Natural killer cell treated with Interleukin-12 subunit alpha and Interleukin-12 subunit beta and Interleukin-15 and Interleukin-18, amount 100 ng/mL, for 72 hours (primary cell): ENCODE measurements at places on chromosomes 1 and 21. TPM values are rescaled to one million over a fixed set of nuclear protein-coding genes. Genes with fewer than 3 reads are reported as not detected.

GRCh38 chr1:206843626-206844025, 21.8 kb upstream of the IL20 start:
- H3K27me3 ChIP-seq: peaks cover 9% of the 10 kb centered on the region
- no peak overlapping the region for H3K27ac ChIP-seq
- DNase-seq: no peak
- no peaks in the 10 kb centered on the region for H3K4me1 ChIP-seq

PRDM15 gene
- 22.1 TPM for total RNA-seq

HCRTR1 gene
- not detected for total RNA-seq

DNA sequence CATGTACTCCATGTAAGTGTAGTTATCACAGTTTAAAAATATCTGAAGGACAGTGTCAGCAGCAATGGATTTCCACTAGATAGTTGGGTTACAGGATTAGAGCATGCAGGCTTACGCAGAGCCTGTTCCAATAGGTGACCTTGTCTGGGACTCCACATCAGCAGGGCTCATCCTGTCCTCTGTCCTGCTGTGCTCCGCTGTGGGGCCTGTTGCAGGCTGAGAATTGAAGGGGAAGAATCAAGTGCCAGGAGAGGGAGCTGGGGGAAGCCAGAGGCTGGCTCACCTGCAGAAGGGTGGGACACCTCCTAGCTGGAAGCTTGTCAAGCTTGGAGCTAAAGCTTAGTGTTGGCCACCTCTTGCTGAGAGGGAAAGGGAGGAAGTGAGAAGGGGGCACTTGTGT, 62.8 kb downstream of the XCL2 start:
- H3K27me3 ChIP-seq: no peaks in the 10 kb centered on the region
- H3K36me3 ChIP-seq: peaks cover under 1% of the 10 kb centered on the region
- no peak for DNase-seq
- H3K4me3 ChIP-seq: no peak overlapping the region
- H3K4me1 ChIP-seq: peaks cover 55% of the 10 kb centered on the region

GRCh38 chr1:5725855-5726585, 266.2 kb downstream of the NPHP4 start:
- DNase-seq: peak; percentile 5
- H3K4me1 ChIP-seq: no peaks in the 10 kb centered on the region
- H3K4me3 ChIP-seq: no peak overlapping the region
- no peak overlapping the region for H3K27ac ChIP-seq

- no peaks in the 10 kb centered on the region for H3K27me3 ChIP-seq
- H3K27ac ChIP-seq: peak overlapping the region; percentile 16
- DNase-seq: no peak
- H3K4me1 ChIP-seq: peaks cover 12% of the 10 kb centered on the region
Observed at GRCh38 chr1:150596976-150597375, 17.6 kb upstream of the MCL1 start.

HFM1 gene
- 0.29 TPM for total RNA-seq

GRCh38 chr1:162570718-162571117, 9.2 kb downstream of the UAP1 start:
- H3K27me3 ChIP-seq: no peaks in the 10 kb centered on the region
- peaks cover 15% of the 10 kb centered on the region for H3K4me1 ChIP-seq
- no peak overlapping the region for H3K4me3 ChIP-seq
- peaks cover 25% of the 10 kb centered on the region for H3K36me3 ChIP-seq
- H3K27ac ChIP-seq: no peak overlapping the region

SPRR1A gene
- not detected for total RNA-seq

- no peaks in the 10 kb centered on the region for H3K4me1 ChIP-seq
- peaks cover 24% of the 10 kb centered on the region for H3K27me3 ChIP-seq
- no peaks in the 10 kb centered on the region for H3K36me3 ChIP-seq
- H3K4me3 ChIP-seq: no peak overlapping the region
- DNase-seq: no peak
- H3K27ac ChIP-seq: no peak overlapping the region
Observed at GRCh38 chr1:44543786-44544185, 130.5 kb downstream of the TMEM53 start.

DNA sequence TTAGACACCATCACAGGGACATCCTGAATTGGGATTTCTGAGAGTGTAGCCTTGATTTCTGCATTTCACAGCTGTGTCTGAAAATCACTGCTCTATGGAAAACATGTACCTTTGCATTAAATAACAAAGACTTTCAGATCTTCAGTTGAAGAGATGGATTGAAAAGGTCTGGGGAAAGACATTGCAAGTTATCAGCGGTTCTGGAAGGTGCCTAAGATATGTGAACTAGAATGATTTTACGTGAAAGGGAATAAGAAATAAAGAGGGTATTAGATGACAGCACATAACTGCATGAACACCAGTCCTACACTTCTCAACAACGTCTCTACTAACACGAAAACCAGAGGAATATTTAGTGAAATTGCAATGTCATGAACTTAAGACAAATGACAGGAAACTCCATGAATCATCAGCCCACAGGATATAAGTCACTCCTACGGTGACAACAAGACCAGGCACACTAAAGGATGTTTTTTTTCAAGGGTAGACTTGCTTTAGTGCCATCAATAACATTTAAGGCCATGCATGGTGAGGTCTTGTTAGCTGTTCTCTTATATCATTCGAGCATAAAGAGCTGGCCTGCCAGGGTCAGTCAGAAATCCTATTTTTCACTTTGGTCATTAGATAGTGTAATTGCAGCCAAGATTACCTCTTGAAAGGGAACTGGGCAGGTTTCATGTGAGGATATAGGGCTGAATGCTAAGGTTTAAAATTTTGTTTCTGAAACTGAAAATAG, 283.1 kb downstream of the GRIK1 start:
- peaks cover 15% of the 10 kb centered on the region for H3K36me3 ChIP-seq
- H3K27ac ChIP-seq: peak overlapping the region; percentile 34
- peaks cover 7% of the 10 kb centered on the region for H3K4me1 ChIP-seq

CLDN17 gene
- total RNA-seq: not detected

DNA sequence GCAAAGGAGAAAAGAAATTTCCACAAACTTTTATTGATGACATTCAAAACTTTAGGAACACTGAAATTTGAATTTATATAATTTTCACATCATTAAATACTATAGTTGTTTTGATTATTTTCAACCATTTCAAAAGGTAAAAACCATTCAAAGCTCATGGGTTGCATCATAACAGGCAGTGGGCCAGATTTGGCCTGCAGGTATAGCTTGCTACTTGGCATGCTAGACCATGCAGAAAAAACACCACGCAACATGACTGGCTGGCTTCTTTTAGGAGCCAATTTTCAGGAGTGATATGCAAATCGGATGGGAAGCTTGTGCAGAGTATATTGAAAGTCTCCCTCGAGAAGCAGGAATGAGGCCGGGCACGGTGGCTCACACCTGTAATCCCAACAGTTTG, 144.8 kb downstream of the GLUL start:
- H3K36me3 ChIP-seq: peaks cover 5% of the 10 kb centered on the region
- no peak overlapping the region for H3K27ac ChIP-seq
- no peak overlapping the region for H3K4me3 ChIP-seq
- H3K4me1 ChIP-seq: peaks cover 18% of the 10 kb centered on the region

GRCh38 chr1:98931128-98931835, 73.4 kb downstream of the PLPPR5 start:
- no peak overlapping the region for H3K4me3 ChIP-seq
- no peak for DNase-seq
- H3K36me3 ChIP-seq: no peaks in the 10 kb centered on the region

GRCh38 chr1:156832434-156832833, 15.8 kb upstream of the SH2D2A start:
- peaks cover 6% of the 10 kb centered on the region for H3K27me3 ChIP-seq
- no peak overlapping the region for H3K27ac ChIP-seq
- H3K4me3 ChIP-seq: no peak overlapping the region
- peaks cover 26% of the 10 kb centered on the region for H3K4me1 ChIP-seq
- no peaks in the 10 kb centered on the region for H3K36me3 ChIP-seq

GRCh38 chr1:196590012-196590708, 18.1 kb downstream of the KCNT2 start:
- H3K4me3 ChIP-seq: no peak overlapping the region
- H3K4me1 ChIP-seq: no peaks in the 10 kb centered on the region
- no peak for DNase-seq
- H3K27ac ChIP-seq: no peak overlapping the region

SLFNL1 gene
- 0.33 TPM for total RNA-seq

GRCh38 chr1:1142844-1143243, 27.0 kb upstream of the C1orf159 start:
- H3K27ac ChIP-seq: peak overlapping the region; percentile 71
- DNase-seq: no peak
- H3K27me3 ChIP-seq: no peaks in the 10 kb centered on the region
- no peak overlapping the region for H3K4me3 ChIP-seq
- no peaks in the 10 kb centered on the region for H3K36me3 ChIP-seq

GRCh38 chr1:147142886-147143285, 29.4 kb downstream of the PRKAB2 start:
- no peak for DNase-seq
- no peaks in the 10 kb centered on the region for H3K36me3 ChIP-seq
- H3K4me3 ChIP-seq: no peak overlapping the region

- peaks cover 37% of the 10 kb centered on the region for H3K27me3 ChIP-seq
- H3K36me3 ChIP-seq: no peaks in the 10 kb centered on the region
- peak; percentile 97 for DNase-seq
Observed at GRCh38 chr1:7704214-7705047, 66.7 kb upstream of the VAMP3 start.

GRCh38 chr1:220342853-220343252, 70.6 kb upstream of the RAB3GAP2 start:
- H3K27me3 ChIP-seq: peaks cover 8% of the 10 kb centered on the region
- no peaks in the 10 kb centered on the region for H3K36me3 ChIP-seq
- no peak overlapping the region for H3K4me3 ChIP-seq
- DNase-seq: no peak

LMX1A gene
- not detected for total RNA-seq

- H3K4me1 ChIP-seq: peaks cover 18% of the 10 kb centered on the region
- H3K27me3 ChIP-seq: no peaks in the 10 kb centered on the region
- DNase-seq: no peak
- H3K4me3 ChIP-seq: no peak overlapping the region
Observed at GRCh38 chr1:51768971-51769588, 109.4 kb downstream of the NRDC start.

- no peaks in the 10 kb centered on the region for H3K36me3 ChIP-seq
- H3K4me1 ChIP-seq: no peaks in the 10 kb centered on the region
- DNase-seq: no peak
- no peak overlapping the region for H3K4me3 ChIP-seq
- H3K27me3 ChIP-seq: no peaks in the 10 kb centered on the region
Observed at GRCh38 chr1:19698181-19698580, 33.5 kb downstream of the HTR6 start.

GRCh38 chr21:34674468-34674867, 5.7 kb downstream of the CLIC6 start:
- H3K27me3 ChIP-seq: peaks cover 48% of the 10 kb centered on the region
- H3K4me3 ChIP-seq: no peak overlapping the region
- DNase-seq: no peak
- H3K36me3 ChIP-seq: no peaks in the 10 kb centered on the region
- H3K4me1 ChIP-seq: no peaks in the 10 kb centered on the region

- H3K4me3 ChIP-seq: no peak overlapping the region
- H3K36me3 ChIP-seq: no peaks in the 10 kb centered on the region
- peaks cover 10% of the 10 kb centered on the region for H3K4me1 ChIP-seq
Observed at GRCh38 chr1:100769906-100770646, 50.5 kb downstream of the VCAM1 start.

DNA sequence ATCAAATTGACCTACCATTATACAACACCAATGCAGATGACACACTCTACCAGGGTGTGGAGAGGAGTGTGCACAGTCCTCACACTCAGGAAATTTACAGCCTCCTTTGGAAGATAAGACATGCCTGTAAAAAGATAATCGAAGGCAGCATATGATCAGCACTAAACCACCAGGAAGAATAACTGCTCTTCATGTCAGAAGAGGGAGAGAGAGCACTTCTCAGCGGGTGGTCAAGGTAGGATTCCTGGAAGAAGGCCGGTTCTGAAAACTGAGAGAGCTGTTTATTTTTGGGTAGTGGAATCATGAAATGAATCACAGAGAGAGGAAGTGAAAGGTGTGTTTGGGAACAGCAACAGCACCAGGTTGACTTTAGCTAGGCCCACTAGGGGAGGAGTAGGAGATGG, 14.0 kb upstream of the ZNF697 start:
- no peaks in the 10 kb centered on the region for H3K36me3 ChIP-seq
- H3K4me3 ChIP-seq: no peak overlapping the region
- H3K27me3 ChIP-seq: peaks cover 28% of the 10 kb centered on the region
- H3K27ac ChIP-seq: no peak overlapping the region
- no peak for DNase-seq

FBXO28 gene
- 28.1 TPM for total RNA-seq

- no peak overlapping the region for H3K27ac ChIP-seq
- no peaks in the 10 kb centered on the region for H3K4me1 ChIP-seq
- H3K27me3 ChIP-seq: no peaks in the 10 kb centered on the region
- DNase-seq: no peak
Observed at GRCh38 chr1:171343727-171344472, 29.9 kb downstream of the FMO4 start.

DNA sequence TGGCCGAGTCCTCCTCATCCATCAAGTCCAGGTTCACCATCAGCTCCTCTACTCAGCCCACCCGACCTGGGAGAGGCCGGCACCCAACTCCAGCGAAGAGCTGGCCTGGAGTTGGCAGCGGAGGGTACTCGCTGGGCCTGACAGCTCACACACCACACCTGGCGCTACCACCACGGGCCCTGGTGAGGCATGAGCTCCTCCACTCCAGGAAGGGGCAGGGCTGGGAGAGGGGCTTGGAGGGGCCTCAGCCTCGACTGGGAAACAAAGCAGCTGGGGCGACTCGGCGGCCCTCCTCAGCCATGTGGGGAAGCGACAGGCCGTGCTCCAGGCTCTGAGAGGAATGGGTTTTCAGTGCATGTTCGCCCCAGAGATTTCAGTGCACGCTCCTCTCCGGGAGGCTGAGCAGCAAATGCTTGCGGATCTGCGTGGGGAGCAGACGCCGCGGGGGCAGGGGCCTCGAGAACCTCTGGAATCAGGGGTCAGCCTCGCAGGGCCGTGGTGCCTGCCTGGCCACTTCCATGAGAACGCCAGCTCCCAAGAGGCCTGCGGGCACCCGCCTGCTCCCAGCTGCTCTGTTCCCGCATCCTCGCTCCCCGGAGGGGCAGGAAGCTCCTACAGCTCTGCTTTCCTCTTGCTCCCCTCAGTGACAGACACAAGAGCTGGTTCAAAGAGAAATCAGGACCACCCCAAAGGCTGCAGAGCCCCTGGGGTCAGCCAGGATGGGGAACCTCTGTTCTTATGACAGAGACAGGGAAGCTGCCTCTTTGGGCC, 18.9 kb upstream of the GPR153 start:
- H3K27ac ChIP-seq: no peak overlapping the region
- H3K36me3 ChIP-seq: no peaks in the 10 kb centered on the region
- H3K4me3 ChIP-seq: no peak overlapping the region
- no peaks in the 10 kb centered on the region for H3K27me3 ChIP-seq
